Mesenchymal stem cell (in vitro differentiated cells and primary cell): ENCODE measurements at places on chromosomes 3 and 15.
A peak's percentile ranks its signal among the peaks of the same experiment; 100 is the strongest.

DNA sequence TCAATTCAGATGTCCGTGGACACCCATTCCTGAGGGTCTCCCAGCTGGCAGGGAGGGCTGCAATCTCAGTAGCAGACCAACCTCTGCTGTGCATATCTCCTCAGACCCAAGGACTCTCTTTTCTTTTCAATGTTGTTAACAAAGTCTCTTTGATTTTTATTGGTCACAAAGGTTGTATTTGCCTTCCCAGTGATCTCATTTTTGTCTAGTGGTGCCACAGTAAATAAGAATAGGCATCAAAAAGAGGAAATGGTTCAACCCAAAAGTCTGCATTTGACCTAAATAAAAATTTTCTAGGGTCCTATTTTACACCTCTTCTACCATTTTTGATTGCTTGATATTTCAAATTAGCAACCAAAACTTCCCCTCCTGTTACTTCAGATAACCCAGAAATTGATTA lies 225.9 kb downstream of the CDIN1 start:
- DNase-seq: no peak

DNA sequence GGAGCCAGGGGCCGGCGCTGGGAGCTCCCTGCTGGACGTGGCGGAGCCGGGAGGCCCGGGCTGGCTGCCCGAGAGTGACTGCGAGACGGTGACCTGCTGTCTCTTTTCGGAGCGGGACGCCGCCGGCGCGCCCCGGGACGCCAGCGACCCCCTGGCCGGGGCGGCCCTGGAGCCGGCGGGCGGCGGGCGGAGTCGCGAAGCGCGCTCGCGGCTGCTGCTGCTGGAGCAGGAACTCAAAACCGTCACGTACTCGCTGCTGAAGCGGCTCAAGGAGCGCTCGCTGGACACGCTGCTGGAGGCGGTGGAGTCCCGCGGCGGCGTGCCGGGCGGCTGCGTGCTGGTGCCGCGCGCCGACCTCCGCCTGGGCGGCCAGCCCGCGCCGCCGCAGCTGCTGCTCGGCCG lies 1.5 kb downstream of the SMAD6 start:
- peak; percentile 50 for DNase-seq

DNA sequence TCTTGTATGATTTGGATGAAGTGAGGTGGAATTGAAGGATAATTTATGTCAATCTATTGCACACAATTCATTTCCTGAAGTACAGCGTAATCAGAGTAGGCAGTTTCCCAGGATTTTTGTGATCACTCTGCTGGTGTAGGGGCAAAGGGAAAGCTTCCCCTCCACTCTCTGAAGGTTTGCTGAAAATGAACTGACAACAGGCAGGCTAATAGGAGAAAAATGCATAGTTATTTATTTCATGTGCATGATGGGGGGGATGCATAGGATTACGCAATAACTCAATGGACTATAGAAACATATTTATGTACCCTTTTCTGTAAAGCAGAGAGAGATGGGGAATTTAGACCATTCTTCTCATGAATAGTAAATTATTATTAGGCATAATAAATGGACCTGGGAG lies 872.9 kb downstream of the NAALADL2 start:
- DNase-seq: no peak

DNA sequence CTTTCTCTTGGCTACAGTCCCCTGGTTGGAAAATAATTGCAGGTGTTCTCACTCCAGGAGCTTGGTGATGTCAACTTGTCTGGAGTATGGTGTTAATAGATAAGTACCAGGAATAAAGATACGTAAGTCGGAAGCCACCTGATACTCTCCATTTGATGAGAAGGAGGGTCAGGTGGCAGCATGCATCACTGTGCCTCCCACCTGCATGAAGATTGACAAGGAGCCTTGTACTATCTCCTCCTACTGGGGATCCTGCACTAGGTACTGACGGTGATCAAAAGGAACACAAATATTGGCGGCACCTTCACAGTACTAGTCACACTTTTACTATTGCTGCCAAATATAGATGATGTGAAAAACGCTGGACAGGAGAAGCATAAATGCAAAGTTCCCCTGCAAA lies 32.6 kb upstream of the GABRB3 start:
- no peak for DNase-seq

GRCh38 chr3:98977520-98977919 lies 76.0 kb upstream of the DCBLD2 start:
- peak; percentile 75 for DNase-seq

- DNase-seq: no peak
Observed at GRCh38 chr3:131277836-131278497, 103.6 kb upstream of the NUDT16 start.

DNA sequence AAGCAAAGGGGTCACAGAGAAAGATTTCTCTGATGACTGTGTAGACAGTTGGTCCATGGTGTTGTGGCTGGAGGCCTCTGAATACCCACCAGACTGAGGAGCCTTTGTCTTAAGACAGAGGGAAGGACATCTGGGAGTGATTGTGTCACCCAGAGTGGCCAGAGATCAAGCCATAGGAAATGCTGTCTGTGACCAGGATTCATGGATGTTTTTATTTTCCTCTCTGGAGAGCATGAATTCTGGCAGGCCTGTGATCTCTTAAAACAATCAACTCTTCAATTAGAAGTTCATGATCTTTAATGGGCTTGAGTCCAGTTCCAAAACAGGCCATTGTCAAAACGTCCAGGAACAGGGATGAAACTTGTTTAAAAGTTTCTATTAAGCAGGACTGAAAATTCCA lies 198.9 kb upstream of the CTDSPL start:
- DNase-seq: no peak

GRCh38 chr15:62532367-62532766 lies 367.3 kb upstream of the C2CD4B start:
- peak; percentile 28 for DNase-seq

- no peak for DNase-seq
Observed at GRCh38 chr15:100461049-100461448, 67.7 kb downstream of the CERS3 start.

DNA sequence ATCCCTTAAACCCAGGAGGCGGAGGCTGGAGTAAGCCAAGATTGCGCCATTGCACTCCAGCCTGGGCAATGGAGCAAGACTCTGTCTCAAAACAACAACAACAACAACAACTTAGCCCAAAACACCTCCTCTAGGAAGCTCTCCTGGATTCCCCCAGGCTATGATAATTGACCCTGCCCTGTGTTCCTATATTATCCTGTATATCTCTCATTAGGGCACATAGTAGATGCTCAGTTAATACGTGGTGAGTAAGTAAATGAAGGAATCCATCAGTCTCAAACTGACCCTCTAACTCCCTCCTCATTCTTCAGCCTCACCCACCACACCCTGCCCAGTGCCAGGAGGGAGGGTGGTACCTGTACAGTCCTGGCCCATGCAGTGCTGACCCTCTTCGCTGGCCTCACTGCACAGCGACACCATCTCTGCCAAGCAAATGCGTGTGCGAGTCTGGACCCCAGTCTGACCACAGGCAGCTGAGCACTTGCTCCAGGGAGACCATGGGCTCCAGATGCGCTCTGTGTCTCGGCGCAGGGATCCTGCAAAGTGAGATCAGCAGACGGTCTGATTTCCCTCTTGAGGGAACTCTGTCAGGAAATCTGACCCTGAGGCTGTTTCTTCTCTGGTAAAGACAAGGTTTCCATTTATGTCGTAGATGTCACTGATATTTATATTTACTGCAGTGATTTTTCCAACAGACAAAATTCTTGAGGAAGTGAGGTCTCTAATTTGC lies 6.2 kb downstream of the CILP start:
- no peak for DNase-seq

- peak; percentile 80 for DNase-seq
Observed at GRCh38 chr3:10263646-10264363, 15.5 kb downstream of the TATDN2 start.

DNA sequence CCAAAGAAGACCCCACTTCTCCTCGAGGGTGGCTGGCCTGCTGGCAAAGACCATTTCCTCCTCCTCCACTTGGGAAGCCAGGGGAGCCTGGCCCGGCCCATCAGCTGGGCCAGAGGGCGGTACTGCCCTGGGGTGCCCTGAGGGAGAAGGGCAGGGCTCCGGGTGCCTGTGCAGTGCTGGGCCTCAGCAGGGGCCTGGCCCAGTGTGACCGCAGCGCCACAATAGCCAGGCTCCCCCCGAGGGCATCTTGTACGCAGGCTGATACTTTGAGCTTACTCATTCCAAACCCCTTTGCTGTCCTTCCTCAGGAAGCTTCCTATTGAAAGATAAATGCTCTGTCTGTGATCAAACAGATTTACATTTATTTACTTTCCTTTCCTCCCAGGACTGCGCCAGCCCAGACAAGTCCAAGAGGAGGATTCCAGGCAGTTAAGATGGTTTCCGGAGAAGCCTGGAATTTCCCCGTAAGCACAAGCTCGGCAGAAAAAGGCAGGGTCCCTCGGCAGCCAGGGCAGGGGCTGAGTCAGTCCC lies 240.1 kb downstream of the XXYLT1 start:
- DNase-seq: peak; percentile 90

DNA sequence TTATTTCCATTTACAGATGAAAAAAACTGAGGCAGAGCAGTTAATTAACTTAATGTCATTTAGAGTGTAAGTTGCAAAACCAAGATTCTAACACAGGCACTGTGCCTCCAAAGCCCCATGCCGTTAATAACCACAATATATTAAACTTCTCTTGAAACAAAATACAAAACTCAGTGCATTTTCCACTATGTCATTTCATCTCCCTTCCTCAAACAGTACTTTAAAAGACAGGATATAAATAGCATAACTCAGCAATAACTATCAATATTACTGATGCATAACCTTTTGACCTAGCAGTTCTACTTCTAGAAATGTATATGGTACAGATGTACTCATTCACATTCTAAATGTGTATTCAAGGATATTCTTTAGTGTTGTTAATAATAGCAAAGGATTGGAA lies 5.1 kb upstream of the TASOR start:
- no peak for DNase-seq

DNA sequence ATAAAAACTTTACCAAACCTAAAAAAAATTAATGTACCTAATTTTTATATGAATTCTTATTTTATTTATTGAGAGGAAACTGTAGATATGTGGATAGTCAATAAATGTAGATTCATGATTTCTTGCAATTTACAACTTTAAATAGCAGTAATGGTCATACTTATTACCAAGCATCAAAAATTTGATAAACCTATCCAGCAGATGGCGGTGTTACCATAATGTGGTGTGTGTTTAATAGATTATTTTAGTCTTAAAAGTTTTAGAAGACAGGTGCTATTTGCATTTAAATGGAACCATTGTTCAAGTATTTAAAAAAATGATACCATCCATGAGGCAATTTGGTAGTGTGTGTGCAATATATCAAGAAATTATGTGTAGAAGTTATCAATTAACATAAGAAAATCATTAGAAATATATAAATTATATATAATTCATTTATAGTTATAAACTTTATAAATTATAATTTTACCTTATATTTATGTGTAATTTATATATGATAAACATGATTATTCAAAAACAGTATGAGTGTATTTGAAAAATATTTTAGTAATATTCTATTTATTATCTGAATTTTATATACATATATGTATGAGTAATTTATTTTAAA lies 176.0 kb upstream of the BCHE start:
- peak; percentile 51 for DNase-seq

DNA sequence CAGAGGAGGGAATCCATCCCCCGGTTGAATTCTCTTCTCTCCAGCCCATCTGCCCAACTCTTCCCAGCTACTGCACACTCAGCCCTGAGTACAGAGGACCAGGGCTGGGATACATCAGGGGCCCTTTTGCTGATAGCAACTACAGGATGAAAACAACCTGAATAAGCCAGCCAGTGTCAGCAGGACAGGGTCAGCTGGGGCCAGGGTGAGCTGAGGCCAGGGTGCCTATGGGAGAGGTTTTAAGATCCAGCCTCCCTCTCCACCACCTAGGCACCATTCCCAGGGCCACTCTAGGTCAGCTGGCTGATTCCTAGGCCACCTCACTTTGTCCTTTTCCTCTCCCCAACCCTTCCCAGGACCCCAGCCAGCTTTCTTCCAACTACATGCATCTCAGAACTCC lies 83.8 kb downstream of the MRPL46 start:
- no peak for DNase-seq

- no peak for DNase-seq
Observed at GRCh38 chr3:6099458-6100075, 761.3 kb upstream of the GRM7 start.

DNA sequence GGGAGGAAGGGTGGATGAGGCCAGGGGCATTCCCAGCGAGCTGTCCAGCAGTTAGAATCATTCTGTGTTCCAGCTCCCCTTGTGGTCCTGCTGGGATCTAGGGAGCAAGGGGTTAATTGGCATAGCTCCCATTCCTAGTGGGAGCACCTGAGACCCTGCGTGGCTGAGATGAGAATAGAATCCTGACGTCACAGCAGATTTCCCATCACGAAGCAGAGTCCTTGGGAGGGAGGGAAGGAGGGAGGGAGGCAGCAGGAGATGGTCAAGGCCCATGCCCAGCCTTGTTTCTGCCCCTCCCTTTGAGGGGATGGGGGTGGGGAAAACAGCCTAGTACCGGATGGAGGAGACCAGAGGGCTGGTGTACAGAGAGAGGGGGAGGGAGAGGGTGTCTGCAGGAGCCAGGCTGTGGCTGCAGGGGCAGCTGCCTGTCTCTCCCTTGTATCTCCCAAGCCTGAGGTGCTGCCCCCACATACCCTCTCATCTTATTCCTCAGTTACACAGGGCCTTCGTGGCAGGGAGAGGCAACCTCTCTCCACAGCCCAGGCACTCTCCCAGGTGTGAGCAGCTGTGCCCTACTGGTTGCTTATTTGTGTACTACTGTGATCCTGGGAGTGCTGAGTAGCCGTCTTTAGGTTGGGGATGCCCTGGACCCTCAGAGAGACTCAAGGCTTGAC lies 5.4 kb downstream of the TYRO3 start:
- peak; percentile 73 for DNase-seq

- DNase-seq: no peak
Observed at GRCh38 chr3:132034097-132034485, 723 bp downstream of the CPNE4 start.
